ENCODE measurements at places on chromosomes 5 and 9. TPM values are rescaled to one million over a fixed set of nuclear protein-coding genes. Genes with fewer than 3 reads are reported as not detected.

The C9orf43 gene
- total RNA-seq, result 0.40 TPM

The SUSD3 gene
- total RNA-seq, result 71.4 TPM

The PTGES2 gene
- total RNA-seq, result 35.6 TPM

The G3BP1 gene
- total RNA-seq, result 210 TPM

The ADAMTS12 gene
- not detected for total RNA-seq

The PPP1R26 gene
- total RNA-seq, result 2.9 TPM

The SYK gene
- total RNA-seq, result not detected

- H3K27ac ChIP-seq, result no peak overlapping the region
- H3K4me1 ChIP-seq, result peaks cover 3% of the 10 kb centered on the region
- H3K4me3 ChIP-seq, result no peak overlapping the region
- DNase-seq, result no peak
- H3K27me3 ChIP-seq, result peaks cover 77% of the 10 kb centered on the region
Measured at GRCh38 chr5:174733091-174733690, 8.8 kb downstream of the MSX2 start.

DNA sequence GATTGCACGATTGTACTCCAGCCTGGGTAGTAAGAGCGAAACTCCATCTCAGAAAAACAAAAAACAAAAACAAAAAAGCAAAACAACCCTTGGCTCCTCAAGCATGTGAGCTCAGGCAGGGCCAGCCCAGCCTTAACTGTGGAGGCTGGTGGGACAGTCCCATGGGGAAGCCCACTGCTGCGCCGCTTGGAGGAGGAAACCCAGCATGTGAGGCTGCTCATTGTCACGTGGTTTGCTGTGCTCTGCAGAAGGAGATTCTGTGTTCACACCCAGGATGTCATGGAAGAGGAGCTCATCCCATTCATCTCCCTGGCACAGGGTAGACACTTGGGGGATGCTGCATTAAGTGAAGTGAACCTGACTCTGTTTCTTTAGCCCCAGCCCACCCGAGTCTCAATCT is 4.0 kb downstream of the ZBED3 start:
- no peak overlapping the region for H3K4me3 ChIP-seq
- no peaks in the 10 kb centered on the region for H3K36me3 ChIP-seq
- H3K27ac ChIP-seq, result no peak overlapping the region
- H3K4me1 ChIP-seq, result peaks cover 13% of the 10 kb centered on the region
- H3K27me3 ChIP-seq, result peaks cover 3% of the 10 kb centered on the region
- no peak for DNase-seq

GRCh38 chr9:133478851-133479711 is at the start of gene SLC2A6:
SLC2A6 (minus strand) TSS chr9:133479099; CDS start chr9:133479059, 40 bp downstream.
- H3K4me3 ChIP-seq, result peak within 1 kb of the TSS; percentile 55
- peak; percentile 83 for DNase-seq
- peaks cover 12% of the 10 kb centered on the region for H3K27me3 ChIP-seq
- no peak within 1 kb of the TSS for H3K27ac ChIP-seq

DNA sequence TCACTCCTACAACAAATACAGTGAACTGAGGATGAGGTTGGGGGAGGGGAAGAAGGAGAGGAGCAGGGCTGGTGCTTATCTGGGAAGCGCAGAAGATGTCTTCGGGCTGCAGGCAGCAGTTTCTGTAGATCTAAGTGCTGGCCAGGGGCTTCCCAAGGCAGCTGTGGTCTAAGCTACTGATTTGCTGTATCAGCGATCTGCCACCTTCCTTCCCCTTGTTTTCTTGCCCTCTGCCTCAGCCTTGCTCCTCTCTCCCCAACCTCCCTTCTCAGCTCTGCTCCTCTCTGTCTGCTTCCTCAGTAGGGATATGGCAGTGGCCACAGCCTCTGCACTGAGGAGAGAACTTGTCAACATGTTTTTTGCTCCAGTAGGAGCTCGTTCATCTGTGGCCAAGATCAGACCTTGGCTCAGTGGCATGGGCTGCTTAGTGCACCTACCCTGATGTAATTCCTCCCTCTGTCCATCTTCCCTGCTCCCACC is 42.8 kb upstream of the IL6ST start:
- H3K4me1 ChIP-seq, result peaks cover 8% of the 10 kb centered on the region
- no peaks in the 10 kb centered on the region for H3K36me3 ChIP-seq
- peaks cover 15% of the 10 kb centered on the region for H3K27me3 ChIP-seq
- H3K4me3 ChIP-seq, result no peak overlapping the region

DNA sequence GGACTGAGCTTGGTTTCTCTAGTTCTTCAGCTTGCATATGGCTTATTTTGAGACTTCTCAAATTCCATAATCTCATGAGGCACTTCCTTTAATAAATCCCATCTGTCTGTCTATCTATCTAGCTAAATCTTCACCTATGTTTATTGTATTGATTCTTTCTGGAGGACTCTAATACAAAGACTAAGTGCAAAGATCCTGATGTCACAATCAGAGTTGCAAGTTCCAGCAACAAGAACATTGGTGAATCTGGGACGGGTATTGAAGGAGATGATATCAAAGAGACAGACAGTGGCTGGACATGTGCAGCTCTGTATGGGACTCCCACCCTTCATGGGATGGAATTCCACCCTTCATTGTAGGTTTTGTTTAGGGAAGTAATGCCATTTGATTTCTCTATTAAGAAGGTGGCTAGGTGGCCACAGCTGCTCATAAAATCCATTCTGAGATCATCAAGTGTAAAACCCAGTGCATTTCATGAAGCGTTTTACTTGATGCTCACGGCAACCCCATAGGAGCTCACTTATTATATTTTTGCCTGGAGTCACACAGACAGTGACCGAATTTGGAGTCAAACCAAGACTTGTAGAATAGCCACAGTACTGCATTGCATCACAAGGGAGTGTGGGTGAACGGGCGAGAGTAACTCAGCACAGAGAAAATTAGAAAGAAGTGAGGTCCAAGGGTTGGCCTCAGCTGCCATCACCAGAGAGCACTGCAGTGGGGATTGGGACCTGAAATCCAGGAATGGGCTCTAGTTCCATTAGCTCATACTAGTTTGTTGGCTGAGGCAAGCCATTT is 24.9 kb downstream of the TAS2R1 start:
- no peaks in the 10 kb centered on the region for H3K36me3 ChIP-seq
- H3K4me3 ChIP-seq, result no peak overlapping the region
- H3K4me1 ChIP-seq, result no peaks in the 10 kb centered on the region
- no peak overlapping the region for H3K27ac ChIP-seq
- H3K27me3 ChIP-seq, result no peaks in the 10 kb centered on the region

DNA sequence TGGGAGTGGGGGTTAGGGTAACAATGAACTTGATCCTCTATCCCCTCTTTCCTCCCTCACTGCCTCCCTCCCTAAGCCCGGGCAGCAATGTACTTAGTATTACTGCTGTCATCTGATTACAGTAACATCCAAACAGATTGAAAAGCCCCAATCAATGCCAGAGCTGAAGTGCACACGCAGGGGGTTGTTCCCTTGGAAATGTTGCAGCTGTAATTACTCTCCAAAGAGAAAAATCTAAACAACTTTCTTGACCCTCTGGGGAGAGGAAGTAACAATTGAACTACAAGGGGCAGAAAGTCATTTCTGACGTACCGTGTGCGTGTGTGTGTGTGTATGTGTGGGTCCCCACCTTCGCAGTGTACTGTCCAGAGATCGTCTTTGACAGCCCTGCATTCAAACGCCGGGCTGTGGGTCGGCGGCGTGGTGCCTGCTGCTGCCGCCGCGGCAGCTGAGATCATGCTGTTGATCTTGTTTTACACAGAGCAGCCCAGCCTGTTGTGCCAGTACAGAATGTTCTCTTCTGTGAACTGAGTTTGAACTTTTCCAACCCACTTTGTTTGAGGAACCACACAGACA is 66.0 kb upstream of the KLF9 start:
- H3K4me1 ChIP-seq, result peaks cover 3% of the 10 kb centered on the region
- no peak overlapping the region for H3K27ac ChIP-seq
- DNase-seq, result no peak
- peaks cover 4% of the 10 kb centered on the region for H3K27me3 ChIP-seq
- H3K36me3 ChIP-seq, result no peaks in the 10 kb centered on the region
- H3K4me3 ChIP-seq, result no peak overlapping the region

DNA sequence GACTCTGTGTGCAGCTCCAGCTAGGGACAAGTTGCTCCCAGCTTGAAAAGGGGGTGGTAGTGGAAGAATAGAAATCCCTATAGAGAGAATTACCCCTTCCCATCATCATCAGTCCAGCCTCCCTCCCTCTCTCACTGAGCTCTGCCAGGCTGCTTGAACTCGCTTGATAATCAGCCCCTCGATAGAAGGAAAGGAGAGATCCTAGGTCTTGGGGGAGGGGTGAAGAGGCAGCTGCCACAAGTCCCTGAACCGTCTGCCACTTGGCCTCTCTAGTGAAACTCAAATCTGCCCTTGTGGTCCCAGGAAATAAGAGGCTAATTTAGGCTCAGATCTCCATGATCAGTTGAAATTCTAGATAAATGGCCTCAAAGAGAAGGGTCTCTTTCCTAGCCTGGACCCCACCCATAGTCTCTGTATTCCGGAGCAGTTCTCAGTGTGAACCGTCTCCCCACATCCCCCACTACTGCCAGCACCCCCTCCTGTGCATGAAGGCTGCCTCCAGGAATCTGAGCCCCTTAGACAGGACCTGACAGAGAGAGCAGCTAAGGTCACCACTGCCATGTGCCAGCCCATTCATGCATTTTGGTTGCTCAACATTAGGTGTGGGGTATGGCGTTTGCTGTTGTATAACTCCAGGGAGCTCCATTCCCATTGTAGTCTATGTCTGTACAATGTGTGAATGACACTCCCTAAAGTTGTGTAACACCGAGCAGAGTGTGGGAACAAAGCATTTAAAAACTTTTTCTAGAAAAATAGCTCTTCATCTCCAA is 5.5 kb downstream of the DNAJB5 start:
- H3K4me1 ChIP-seq, result peaks cover 26% of the 10 kb centered on the region
- no peak overlapping the region for H3K4me3 ChIP-seq
- H3K36me3 ChIP-seq, result no peaks in the 10 kb centered on the region
- no peaks in the 10 kb centered on the region for H3K27me3 ChIP-seq

GRCh38 chr9:38020151-38021076 is 48.6 kb downstream of the SHB start:
- H3K27ac ChIP-seq, result no peak overlapping the region
- H3K4me3 ChIP-seq, result no peak overlapping the region
- no peaks in the 10 kb centered on the region for H3K4me1 ChIP-seq
- no peaks in the 10 kb centered on the region for H3K36me3 ChIP-seq
- DNase-seq, result no peak
- H3K27me3 ChIP-seq, result peaks cover 3% of the 10 kb centered on the region

DNA sequence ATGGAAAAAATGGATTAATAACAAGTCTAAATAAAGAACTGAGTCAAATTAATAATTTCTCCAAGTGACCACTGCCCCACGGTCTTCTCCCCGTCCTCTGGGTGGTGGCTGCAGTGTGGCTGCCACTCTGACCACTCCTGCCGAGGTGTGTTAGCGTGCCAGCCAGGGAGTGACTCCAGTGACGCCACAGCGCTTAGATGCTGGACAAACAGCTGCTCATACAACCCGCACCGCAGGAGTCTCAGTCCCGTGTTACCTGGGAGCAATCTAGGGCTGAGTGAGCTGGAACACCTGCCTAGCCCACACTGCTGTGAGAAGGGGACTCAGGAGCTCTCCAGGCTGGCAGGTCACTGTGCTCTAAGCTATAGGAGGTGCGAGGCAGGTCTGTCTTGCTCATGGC is 10.2 kb downstream of the MAPK9 start:
- H3K36me3 ChIP-seq, result peaks cover 89% of the 10 kb centered on the region
- no peaks in the 10 kb centered on the region for H3K4me1 ChIP-seq
- H3K27me3 ChIP-seq, result no peaks in the 10 kb centered on the region
- no peak overlapping the region for H3K4me3 ChIP-seq

DNA sequence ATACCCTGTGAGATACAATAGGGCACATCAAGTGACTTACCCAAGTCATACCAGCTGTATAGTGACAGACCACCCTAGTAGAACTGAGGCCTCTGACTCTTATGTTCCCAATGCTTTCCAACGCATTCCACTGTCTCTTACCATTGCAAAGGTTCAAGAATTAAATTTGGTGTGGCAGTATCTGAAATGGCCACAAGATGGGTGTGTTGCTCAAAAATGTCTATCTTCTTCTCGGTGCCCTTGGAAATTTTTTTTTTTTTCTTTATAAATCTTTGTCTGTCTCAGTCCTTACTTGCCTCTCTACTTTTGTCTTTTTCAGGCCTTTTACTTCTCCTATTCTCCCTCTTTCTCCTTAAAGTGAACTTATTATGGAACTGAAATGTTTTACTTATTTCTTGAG is 48.4 kb downstream of the GPR21 start:
- H3K4me3 ChIP-seq, result no peak overlapping the region
- no peak for DNase-seq
- peaks cover 8% of the 10 kb centered on the region for H3K4me1 ChIP-seq

DNA sequence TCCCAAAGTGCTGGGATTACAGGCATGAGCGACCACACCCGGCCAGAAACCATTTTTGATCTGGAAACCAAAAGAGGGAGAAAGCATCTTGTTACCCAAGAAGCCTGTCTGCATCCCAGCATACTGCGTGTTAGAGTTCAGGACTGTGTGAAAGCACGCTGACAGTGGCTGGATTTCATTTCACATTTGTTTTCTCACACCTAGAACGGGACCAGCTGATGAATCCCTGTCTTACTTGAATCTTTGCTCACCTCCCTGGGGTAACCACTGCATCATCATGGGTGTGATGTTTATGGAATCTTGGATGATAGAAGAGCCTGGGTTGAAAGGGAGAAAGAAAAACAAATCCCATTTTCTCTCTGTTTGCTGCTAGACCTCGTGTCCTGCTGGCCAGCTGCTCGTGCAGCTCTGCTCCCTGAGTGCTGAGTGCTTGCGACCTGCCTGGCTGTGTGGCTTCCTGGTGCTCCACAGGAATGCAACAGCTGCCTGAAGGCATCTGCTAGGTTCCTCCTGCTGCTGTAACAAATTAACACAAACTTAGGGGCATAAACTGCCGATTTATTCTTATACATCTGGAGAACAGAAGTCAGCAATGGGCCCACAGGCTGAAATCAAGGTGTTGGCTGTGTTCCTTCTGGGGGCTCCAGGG is 378.3 kb upstream of the DAP start:
- peaks cover 2% of the 10 kb centered on the region for H3K27me3 ChIP-seq
- no peak overlapping the region for H3K4me3 ChIP-seq
- no peak overlapping the region for H3K27ac ChIP-seq
- no peaks in the 10 kb centered on the region for H3K36me3 ChIP-seq
- H3K4me1 ChIP-seq, result no peaks in the 10 kb centered on the region

GRCh38 chr5:125198270-125198974 is 452.0 kb upstream of the ZNF608 start:
- no peaks in the 10 kb centered on the region for H3K27me3 ChIP-seq
- no peaks in the 10 kb centered on the region for H3K4me1 ChIP-seq
- H3K4me3 ChIP-seq, result no peak overlapping the region
- no peaks in the 10 kb centered on the region for H3K36me3 ChIP-seq
- no peak for DNase-seq

- H3K36me3 ChIP-seq, result no peaks in the 10 kb centered on the region
- DNase-seq, result no peak
- H3K27ac ChIP-seq, result no peak overlapping the region
- peaks cover 8% of the 10 kb centered on the region for H3K27me3 ChIP-seq
- H3K4me1 ChIP-seq, result no peaks in the 10 kb centered on the region
- no peak overlapping the region for H3K4me3 ChIP-seq
Measured at GRCh38 chr5:142202282-142202681, 93.7 kb downstream of the NDFIP1 start.

- H3K4me1 ChIP-seq, result peaks cover 37% of the 10 kb centered on the region
- no peak overlapping the region for H3K4me3 ChIP-seq
- H3K27me3 ChIP-seq, result no peaks in the 10 kb centered on the region
Measured at GRCh38 chr5:143359869-143360268, 43.6 kb downstream of the NR3C1 start.

- DNase-seq, result no peak
- no peak overlapping the region for H3K4me3 ChIP-seq
- no peaks in the 10 kb centered on the region for H3K36me3 ChIP-seq
- H3K4me1 ChIP-seq, result peaks cover 3% of the 10 kb centered on the region
Measured at GRCh38 chr5:95671826-95672225, 11.0 kb downstream of the SPATA9 start.

Measured in activated CD4-positive, alpha-beta memory T cell treated with anti-CD3 and anti-CD28 coated beads, Interleukin-2, amount 10 ng/mL, durations not matched to agents 7 days and 5 days (primary cell).